Mammary epithelial cell (primary cell): ENCODE measurements at places on chromosomes 12 and 14. TPM values are rescaled to one million over a fixed set of nuclear protein-coding genes. Genes with fewer than 3 reads are reported as not detected.

GRCh38 chr14:71361336-71361735 is 454.1 kb downstream of the PCNX1 start:
- DNase-seq, result peak; percentile 37

- no peak for DNase-seq
Observed at GRCh38 chr12:63149909-63150712, 890 bp downstream of the AVPR1A start.

- no peak for DNase-seq
Observed at GRCh38 chr12:132633901-132634300, 15.3 kb downstream of the P2RX2 start.

GRCh38 chr12:100936661-100937060 is 142.1 kb downstream of the ANO4 start:
- no peak for DNase-seq

DNA sequence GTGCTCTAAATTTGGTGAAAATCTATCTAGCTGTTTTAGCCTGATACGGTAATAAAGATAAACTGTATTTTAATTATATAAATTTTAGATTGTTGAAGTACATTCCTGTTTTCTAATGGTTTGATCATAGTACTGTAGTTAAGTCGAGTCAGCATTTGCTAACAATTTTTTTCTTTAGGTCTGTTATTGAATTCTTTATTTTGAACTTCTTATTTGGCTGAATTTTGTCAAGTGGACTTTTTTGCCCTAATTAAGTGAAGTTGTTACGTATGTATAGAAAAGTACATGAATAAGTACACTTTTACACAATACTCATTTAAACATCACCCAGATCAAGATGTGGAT is 66.8 kb downstream of the VRK1 start:
- DNase-seq, result no peak

- peak; percentile 76 for DNase-seq
Observed at GRCh38 chr12:127162902-127163301, 1104.1 kb upstream of the TMEM132C start.

DNA sequence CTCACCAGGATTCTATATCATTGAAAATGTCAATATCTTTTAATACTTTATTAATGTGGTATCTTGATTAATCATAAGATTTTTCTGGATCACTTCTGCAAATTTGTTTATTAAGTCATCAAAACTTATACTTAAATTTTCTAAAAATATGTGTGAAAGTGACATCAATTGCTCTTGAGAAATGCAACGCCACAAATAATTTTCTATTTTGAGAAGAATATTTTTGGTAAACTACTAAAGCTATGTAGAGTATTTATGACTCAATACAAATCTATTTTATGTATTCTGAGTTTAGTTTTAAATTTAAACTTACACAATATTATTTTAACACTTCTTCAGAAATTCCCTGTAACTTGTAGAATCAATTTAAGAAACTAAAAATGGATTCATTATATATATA is 263.3 kb downstream of the RASSF9 start:
- no peak for DNase-seq

DNA sequence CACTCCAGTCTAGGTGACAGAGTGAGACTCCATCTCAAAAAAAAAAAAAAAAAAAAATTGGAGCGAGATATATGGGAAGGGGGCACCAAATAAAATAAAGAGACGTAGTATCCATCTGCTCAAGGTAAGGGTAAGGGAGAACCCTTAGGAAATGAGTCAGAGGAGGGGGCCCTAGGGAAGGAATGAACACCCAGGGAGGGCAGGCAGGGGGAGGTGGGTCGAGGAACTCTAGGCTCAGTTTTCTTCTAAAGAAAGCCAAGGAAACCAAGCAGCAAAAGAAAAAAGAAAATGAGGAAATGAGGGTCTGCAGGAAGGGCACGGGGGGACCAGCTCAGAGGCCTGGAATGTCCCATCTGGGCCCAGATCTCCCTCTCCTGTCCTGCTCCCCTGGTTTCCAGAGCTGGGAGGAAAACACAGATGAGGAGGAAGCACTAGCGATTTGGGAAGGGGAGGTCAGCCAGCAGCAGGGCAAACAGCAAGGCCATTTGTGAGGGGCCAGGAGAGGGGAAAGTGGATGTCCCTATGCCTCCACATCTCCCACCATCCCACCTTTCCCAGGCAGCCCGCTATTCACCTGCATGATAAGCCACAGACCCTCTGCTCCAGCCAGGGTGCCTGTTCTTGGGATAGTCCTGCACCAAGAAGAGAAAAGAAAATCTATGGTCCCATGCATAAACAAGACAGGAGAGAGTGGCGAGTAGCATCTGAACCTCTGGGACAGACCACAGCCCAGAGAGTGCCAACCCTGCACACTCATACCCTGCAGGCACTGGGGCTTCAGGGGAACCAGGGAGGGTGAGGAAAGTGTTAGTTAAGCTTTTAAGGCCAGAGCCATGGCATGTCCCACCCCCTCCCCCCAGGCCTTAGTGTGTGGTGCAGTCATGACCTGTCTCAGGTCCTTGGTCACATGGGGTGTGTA is 11.9 kb downstream of the SPRYD3 start:
- DNase-seq, result no peak

- no peak for DNase-seq
Observed at GRCh38 chr14:35855876-35856481, 29.8 kb downstream of the BRMS1L start.

The LRTM2 gene
- total RNA-seq, result not detected in 2 replicates

The VWF gene
- 0.29 and 0.49 TPM in 2 replicates for total RNA-seq

The NTS gene
- not detected for total RNA-seq

The KIAA0586 gene
- 16.2 and 17.6 TPM in 2 replicates for total RNA-seq

The PAPLN gene
- 15.0 and 21.9 TPM in 2 replicates for total RNA-seq

The TDRD9 gene
- total RNA-seq, result 7.1 and 7.3 TPM in 2 replicates
